ENCODE measurements at places on chromosomes 13 and 19.

GRCh38 chr13:80096383-80096782, 244.5 kb downstream of the SPRY2 start:
- DNase-seq, result no peak

DNA sequence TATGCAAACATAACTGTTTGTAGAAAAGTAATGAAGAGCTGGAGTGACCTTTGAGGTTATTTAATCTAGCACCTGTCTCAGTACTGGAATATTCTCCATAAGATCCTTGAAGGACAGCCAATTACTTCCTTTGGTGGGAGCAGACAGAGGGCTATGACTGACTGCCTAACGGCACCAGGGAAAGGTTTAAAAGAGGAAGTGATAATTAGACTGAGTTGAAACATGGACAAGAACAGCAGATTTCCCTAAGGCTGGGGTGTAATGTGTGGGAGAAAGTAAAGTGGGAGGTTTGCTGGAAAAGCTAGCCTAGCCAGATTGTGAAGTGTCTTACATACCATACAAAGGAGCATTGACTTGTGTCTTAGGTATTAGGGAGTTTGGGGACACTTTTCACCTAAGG, 191.3 kb upstream of the PCDH9 start:
- DNase-seq, result no peak

DNA sequence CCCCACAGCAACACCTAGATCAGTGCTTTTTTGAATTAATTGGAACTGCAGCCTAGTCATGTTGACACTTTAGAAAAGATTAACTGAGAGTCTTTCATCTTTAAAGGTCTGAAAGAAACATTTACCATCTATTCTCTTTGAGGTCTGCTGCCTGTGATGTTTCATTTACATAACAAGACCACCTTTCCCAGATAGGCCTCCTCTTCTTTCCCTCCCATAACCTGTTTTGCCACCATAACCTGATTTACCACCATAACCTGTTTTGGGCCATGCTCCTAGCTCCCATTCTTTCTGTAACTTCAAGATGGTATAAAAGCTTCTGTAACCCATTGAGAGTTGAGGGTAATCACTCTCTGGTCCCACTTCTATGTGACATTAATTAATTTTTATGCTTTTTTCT, 320.8 kb downstream of the PCDH20 start:
- no peak for DNase-seq

- DNase-seq, result no peak
These were observed 110.9 kb downstream of the CRYL1 start for GRCh38 chr13:20414546-20415305.

DNA sequence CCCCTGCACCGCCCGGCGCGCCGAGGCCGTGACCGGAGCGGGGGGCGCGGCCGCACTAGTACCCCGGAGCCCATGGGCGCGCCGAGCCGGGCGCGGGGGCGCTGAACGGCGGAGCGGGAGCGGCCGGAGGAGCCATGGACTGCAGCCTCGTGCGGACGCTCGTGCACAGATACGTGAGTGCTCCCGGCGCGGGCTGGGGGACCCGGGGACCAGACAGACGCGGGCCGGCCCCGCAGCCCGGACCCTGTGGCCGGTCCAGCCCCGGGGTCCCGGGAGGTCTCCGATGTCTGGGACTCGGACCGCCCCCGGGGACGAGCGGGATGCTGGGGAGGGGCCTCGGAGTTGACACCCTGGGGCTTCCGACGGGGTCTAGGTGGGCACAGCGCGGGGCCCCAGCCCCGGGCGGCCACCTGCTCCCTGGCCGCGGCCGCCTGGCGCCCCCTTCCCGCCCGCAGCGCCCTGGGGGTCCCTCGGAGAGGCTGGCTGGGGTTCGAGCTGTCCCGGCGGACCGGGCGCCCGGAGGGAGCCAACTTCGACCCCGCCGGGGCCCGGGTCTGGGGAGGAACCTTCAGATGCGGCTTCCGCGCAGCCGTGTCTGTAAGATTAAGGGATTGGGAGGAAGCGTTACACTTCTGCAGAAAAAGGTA, 568 bp downstream of the ATP11A start:
- no peak for DNase-seq

DNA sequence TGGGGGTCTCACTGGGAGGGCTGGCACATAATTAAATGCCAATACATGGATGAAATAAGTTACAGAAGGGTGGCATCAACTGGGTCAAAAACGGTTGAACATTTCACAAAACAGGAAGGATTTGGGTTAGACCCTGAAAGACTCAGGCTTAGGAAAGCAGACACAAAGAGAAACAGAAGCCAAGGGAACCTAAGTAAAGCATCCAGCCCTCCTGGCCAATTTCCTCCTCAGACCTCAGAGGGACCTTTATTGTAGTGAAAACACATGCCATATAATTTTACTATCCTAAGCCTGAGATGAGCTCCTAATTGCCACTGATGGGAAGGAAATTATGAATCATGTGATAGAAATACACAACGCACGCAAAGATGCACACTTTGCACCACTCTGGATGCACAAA, 12.1 kb upstream of the CEACAM3 start:
- DNase-seq, result no peak

- no peak for DNase-seq
These were observed 1550.9 kb downstream of the PCDH9 start for GRCh38 chr13:65679240-65679639.

DNA sequence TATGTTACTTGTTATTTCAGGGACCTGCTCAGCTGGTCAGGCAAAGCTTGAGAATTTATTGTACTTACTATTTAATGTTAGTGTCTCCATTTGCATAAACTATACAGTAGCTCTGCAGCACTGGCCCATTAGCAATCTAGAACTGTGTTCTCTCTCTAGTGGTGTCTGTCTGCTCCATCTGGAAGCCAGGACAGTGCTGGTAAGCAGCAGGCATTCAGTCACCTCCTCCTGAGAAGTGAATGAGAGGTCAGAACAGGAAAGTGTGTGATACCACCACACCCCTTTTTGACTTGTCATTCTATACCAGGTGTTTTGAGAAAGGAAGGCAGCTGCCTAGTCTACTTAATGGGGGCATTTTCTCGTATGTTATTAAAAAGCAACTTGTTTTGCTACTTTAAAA, 3.9 kb downstream of the COG3 start:
- no peak for DNase-seq

All from right renal pelvis (tissue), 4 donors.